EH (cell line): ENCODE measurements at places on chromosomes 11 and 22.

GRCh38 chr11:98940913-98941312, 79.8 kb upstream of the CNTN5 start:
- DNase-seq: no peak

DNA sequence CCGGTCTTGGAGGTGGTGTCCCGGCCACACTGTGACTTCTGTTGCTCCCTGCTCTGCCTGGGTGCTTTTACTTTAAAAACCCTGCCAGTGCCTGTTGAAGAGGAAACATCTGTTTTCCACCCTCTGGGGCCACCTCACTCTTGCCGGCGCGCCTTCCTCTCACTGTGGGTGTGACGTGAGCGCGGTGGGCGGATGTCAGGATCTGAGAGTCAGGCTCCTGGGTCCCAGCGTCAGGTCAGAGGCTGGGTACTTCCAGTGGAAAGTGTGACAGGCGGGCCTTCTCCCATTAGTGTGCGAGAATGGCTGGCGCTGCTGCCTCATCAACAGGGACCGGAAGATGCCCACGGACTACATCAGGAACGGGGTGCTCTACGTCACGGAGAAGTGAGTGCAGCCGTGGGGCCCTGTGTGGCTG, 54.2 kb downstream of the GRAMD4 start:
- DNase-seq: no peak

- DNase-seq: no peak
Observed at GRCh38 chr22:25051073-25051472, 98.6 kb downstream of the KIAA1671 start.

GRCh38 chr11:33654594-33654993, 46.0 kb downstream of the C11orf91 start:
- DNase-seq: no peak

GRCh38 chr22:44846726-44847275, 94.4 kb downstream of the ARHGAP8 start:
- no peak for DNase-seq

GRCh38 chr22:35534091-35534490, 6.5 kb upstream of the RASD2 start:
- DNase-seq: no peak

DNA sequence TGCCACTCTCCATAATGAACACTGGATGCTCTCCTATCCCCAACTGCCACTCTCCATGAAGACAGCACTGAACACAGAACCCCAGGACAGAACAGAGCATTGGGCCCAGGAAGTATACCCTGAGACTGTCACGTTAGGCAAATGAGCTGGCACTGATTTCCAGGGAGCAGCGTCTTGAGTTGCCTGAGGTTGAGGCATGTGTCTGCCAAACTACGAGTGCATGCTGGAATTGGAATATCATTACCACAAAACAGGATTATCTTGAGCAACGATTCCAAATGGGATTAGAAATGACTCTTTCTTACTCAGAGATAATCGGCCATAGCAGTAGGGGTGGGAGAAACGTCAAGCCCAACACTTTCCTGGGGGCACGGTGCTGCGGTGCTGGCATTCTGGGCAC, 39.9 kb downstream of the CLPB start:
- no peak for DNase-seq

DNA sequence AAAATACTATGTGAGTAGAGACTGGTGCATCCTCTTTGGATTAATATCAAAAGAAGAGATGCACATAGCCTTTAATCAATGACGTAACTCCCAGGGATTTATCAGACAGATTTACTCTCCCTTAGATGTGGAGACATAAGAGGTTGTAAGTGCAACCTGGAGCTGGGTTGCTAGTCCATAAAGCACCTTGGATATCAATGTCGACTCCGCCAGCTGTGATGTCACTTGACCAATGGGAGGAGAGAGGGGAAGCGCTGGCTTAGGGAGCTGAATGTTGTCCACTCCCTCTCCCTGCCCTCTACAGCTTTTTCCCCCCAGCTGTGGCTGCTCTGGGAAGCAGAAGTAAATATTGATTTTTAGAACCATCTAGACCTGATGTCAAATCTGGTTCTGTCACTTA, 28.9 kb upstream of the TMEM86A start:
- no peak for DNase-seq

GRCh38 chr22:19527321-19527721, 3.1 kb upstream of the CLDN5 start:
- DNase-seq: no peak

GRCh38 chr11:122167100-122167499, 51.1 kb upstream of the BLID start:
- peak; percentile 91 for DNase-seq

- no peak for DNase-seq
Observed at GRCh38 chr11:118049771-118050170, 27.1 kb upstream of the TMPRSS4 start.
